Right lung (tissue), 10 donors: ENCODE measurements at places on chromosomes 3 and 15. TPM values are rescaled to one million over a fixed set of nuclear protein-coding genes. Genes with fewer than 3 reads are reported as not detected.

GOLGA8S gene
- 2.5 TPM for polyA plus RNA-seq

RMDN3 gene
- polyA plus RNA-seq, result 39.0 TPM

GOLGB1 gene
- polyA plus RNA-seq, result 71.1 TPM

GOLGA8J gene
- 1.8 TPM for polyA plus RNA-seq

PDZRN3 gene
- 58.1 TPM for polyA plus RNA-seq

CFAP161 gene
- polyA plus RNA-seq, result 5.6 TPM

FSTL1 gene
- 561 TPM for polyA plus RNA-seq
